ENCODE measurements at places on chromosomes 4 and X. TPM values are rescaled to one million over a fixed set of nuclear protein-coding genes. Genes with fewer than 3 reads are reported as not detected.

Gene ITIH6
- total RNA-seq: not detected

Gene OTC
- 2.4 TPM for total RNA-seq

Gene SSX4
- total RNA-seq: not detected

Gene TGIF2LX
- not detected for total RNA-seq

Gene CCDC149
- total RNA-seq: 13.3 TPM

Gene CXXC4
- total RNA-seq: not detected

Gene NUDT11
- total RNA-seq: 0.74 TPM

Gene GABRB1
- not detected for total RNA-seq

Gene NRK
- total RNA-seq: 0.42 TPM

GRCh38 chr4:110224142-110224541, 25.7 kb upstream of the ELOVL6 start:
- DNase-seq: no peak

DNA sequence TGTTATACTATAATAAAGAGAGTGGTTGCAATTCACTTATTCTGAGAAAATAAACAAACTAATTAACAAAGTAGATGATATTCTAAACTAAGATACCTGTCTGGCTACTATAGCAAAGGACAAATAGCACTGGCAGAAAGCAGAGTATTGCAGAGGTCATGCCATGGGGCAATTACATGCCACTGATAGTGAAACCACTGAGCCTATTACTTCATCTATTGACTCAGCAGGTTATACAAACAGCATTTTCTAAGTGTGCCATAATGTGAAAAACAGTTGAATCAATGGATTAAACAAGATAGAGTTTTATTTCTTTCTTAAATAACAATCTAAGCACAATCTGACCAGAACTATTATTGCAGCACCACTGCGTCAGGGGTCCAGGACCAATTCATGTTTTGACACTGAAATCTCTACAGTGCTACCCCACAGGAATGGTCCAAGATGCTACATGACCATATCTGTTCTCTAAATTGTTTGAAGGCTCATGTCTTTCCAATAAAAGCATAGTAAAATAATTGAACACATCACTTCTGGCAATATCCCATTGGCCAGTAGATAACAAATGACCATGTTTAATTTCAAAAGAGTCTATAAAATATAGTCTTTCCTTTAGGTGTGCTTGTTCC, 389.5 kb upstream of the GRID2 start:
- DNase-seq: no peak

GRCh38 chr4:54274795-54275665, 45.9 kb downstream of the PDGFRA start:
- no peak for DNase-seq

DNA sequence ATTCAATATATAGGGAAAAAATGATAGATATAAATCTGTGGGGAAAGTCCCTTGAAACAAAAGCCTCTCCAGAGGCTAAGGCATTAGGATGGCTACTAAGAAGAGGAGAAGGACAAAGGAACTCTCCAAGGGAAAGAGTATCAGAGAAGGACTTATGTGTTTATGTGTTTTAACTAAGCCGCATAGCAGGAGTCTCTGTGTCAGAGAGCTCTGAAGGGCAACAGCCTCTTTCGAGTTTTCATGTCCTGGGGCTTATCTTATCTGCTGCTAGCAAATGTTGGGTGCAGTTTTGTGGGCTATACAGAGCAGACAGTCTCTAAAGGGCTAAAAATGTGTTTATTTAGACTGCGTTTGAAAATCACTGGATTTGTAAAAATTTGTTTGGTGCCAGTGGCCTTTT, 1145.6 kb upstream of the DIAPH2 start:
- no peak for DNase-seq

- no peak for DNase-seq
Measured at GRCh38 chr4:121968859-121969258, 17.0 kb upstream of the TRPC3 start.

DNA sequence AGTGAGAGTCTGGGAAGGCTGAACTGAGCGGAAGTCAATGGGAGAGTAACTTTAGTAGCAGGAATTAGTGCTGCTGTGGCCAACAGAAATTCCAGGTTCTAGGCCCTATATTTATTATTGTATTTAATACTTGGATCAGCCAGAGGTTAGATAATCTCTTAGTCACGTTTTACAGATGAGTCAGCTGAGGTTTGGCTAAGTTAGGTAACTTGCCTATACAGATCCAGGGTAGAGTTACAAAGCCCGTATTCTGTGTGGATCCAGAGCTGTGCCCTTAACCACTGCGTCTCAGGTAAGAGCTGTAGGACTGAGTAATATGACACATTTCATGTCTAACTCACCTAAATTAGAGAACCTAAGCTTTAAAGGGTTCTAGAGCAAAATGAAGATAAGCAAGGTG, 20.5 kb downstream of the PSMD10 start:
- peak; percentile 34 for DNase-seq

GRCh38 chr4:71066737-71067716, 73.6 kb downstream of the DCK start:
- DNase-seq: no peak

- DNase-seq: no peak
Measured at GRCh38 chr4:112329672-112330375, 32.7 kb downstream of the ALPK1 start.

- DNase-seq: peak; percentile 30
Measured at GRCh38 chrX:17053502-17053901, 107.0 kb downstream of the REPS2 start.

GRCh38 chr4:44493924-44494323, 45.3 kb upstream of the KCTD8 start:
- DNase-seq: peak; percentile 44

GRCh38 chr4:4800646-4801408, 58.6 kb upstream of the MSX1 start:
- no peak for DNase-seq

GRCh38 chrX:124747295-124747694, 400.9 kb downstream of the SH2D1A start:
- DNase-seq: no peak

DNA sequence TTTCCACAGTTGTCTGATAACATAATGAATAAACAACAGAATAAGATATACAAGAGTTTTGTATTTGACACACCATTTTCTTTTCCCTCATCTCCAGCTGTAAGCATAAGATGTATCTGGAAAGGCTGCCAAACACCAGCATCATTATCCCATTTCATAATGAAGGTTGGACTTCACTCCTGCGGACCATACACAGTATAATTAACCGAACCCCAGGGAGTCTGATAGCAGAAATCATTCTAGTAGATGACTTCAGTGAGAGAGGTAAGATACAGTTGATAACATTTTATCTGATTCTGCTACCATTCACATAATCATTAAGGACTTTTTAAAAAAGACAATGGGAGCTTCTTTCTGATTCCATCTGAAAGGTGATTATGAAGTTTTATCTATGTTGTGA, 535.2 kb downstream of the GALNTL6 start:
- DNase-seq: no peak
